Stimulated activated CD4-positive, alpha-beta T cell treated with anti-CD3 and anti-CD28 coated beads, Interleukin-1b, Interleukin-23, amount 100 ng/mL, for 1 hour (primary cell): ENCODE measurements at places on chromosomes 12 and 14.

- no peak for DNase-seq
Measured at GRCh38 chr12:42236017-42236416, 2.0 kb downstream of the YAF2 start.

DNA sequence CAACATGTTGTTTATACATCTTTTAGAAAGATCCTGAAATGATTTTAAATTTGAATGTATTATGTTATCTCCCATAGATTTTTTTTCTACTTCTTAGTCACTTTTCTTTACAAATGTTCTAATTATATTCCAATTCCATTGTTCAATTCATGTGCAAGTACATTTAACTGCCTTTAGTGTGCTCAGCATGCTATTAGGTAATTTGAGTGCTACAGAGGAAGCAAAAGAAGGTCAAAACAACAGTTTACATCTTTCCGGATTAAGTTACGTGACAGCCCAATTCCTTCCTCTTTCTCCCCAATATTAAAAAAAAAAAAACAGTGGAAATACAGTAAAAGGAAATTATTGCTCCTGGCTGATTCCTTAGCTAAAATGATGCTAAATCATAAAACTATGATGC, 98.3 kb downstream of the RTN1 start:
- no peak for DNase-seq

DNA sequence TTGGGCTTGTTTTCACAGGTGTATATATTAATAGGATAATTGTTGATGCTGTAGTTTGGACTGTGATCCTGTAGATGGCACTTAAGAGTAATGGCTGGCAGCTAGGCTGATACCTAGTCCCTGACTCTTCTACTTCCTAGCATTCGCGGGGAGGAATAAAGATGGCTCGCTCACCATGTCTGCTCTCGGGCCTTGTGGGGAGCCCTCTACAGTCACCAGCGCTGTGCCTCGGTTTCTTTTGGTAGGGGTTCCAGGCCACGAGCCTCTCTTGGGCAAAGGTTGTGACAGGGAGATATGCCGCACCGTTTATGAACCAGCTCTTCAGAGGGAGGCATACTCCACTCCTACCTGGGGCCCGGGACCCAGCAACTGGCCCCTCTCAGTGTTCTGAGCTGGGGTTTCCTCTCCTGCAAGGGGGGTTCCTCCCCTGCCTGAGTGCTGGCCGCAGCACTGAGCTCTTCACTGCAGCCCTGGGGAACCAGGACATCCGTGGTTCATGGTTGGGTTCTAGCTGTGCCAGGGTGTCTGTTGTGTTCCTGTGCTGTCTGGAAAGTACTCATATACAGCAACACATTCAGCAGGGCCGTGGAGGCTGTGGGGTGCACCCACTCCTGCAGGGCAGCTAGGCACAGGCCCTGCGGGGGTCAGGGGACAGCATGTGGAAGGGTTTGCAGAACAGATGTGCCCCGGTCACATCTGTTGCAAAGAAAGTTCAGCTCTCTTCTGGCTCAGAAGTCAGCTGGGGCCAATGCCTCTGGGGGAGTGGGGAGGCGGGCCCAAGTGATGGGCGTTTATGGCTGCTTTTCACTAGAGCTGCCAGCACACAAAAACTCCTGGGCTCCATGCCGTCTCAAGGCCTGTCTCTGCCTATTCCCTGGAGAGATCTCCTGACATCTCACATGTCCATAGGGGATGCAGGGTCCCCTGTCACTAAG, 147.9 kb downstream of the PPFIA2 start:
- no peak for DNase-seq

- DNase-seq = no peak
Measured at GRCh38 chr12:79591988-79592387, 98.8 kb downstream of the PAWR start.

DNA sequence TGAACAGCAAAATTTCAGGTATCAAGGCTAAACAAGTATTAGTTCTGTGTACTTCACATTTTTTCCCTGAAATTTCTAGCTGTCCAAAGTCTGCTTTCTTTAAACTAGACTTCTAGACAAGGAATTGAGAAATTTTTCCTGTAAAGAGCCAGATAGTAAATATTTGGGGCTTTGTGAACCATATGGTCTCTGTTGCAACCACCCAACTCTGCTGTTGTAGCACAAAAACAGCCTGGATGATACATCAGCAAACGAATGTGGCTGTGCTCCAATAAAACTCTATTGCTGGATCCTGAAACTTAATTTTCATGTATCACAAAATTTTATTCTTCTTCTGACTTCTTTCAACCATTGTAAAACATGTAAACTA, 96.0 kb upstream of the SLC38A4 start:
- no peak for DNase-seq

- no peak for DNase-seq
Measured at GRCh38 chr12:1218369-1218768, 227.3 kb downstream of the ERC1 start.

GRCh38 chr14:36443374-36443773, 76.7 kb downstream of the NKX2-1 start:
- no peak for DNase-seq

GRCh38 chr14:93012506-93012905, 89.6 kb downstream of the CHGA start:
- DNase-seq = no peak

DNA sequence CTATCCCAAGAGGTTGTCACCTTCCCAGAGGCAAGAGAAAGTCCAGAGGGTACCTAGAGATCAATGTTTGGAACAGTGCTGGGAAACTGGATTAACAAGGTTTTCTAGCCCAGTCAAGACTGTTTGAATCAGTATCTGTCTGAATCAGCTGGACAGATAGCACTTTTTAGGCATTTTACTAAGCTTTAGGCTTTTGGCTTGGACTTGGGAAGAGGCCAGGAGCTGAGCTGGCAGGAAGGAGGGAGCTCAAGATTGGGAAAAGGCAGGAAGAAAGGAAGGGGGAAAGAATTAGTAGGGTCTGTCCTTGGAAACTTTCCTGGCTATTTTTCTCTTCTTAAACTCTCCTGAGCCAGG, 8.3 kb downstream of the IKZF4 start:
- no peak for DNase-seq

GRCh38 chr12:1707051-1707450, 16.2 kb downstream of the ADIPOR2 start:
- no peak for DNase-seq

DNA sequence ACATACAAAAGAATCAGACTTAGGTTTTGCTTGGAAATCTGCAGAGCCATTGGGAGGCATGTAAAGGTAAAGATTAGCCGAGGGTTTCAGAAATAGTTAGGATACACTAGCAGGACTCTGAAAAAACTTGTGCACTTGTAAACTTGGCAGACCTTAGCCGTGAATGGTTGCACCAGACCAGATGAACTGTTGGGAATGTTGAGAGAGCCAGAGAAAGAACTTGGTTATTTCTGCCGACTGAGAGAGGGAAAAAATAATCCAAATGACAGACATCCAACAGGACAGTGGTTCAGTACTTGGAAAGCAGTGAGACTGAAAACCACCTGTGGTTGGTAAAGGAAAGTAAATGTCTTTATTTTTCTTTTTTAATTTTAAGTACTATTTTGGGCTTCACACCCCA, 222.5 kb upstream of the DDHD1 start:
- no peak for DNase-seq

DNA sequence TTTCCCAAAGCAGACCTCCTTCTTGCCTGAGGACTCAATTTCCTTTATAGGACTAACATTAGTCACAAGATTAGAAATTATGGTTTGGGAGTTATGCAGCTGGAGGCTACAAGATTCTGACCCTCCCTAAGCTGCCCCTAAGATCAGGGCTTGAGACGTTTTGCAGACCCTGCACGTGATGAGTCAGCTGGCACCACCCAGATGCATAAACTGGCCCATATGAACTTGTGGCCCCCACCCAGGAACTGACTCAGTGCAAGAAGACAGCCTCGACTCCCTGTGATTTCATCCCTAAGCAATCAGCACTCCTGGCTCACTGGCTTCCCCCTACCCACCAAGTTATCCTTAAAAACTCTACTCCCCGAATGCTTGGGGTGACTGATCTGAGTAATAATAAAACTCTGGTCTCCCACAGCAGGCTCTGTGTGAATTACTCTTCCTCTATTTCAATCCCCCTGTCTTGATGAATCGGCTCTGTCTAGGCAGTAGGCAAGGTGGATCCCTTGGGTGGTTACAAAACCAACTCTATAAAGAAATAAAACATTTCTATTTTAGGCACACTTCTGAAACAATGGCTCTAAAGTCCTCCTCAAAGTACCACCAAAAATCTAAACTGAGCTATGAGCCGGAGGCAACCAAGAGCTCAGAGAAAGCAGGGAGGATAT, 233.4 kb downstream of the TMEM132D start:
- no peak for DNase-seq

DNA sequence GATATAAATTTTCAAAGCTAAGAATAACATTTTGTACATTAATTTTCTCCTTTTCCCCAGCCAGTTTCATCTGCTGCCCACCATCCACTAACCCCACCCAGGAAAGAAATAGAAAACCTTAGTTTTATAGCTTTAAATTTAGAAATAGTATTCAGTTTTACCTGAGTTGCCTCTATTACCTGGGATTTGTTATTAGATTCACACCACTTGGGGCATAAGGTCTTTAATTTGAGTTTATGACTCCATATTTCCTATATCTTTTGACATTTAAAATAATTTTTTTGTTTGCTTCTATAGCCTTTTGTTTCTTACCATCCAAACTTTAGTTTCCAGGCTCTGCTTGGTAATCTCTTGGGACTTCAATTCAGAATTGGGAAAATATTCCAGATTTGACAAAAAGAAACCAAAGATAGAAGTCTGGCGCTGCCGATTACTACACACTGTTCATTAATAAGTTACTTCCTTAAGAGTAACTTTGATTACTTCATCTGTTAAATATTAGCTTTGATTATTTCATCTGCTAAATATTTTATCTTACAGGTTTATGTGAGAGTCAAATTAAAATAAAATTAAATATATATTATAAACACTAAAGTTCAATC, 485.5 kb upstream of the FOXG1 start:
- no peak for DNase-seq

DNA sequence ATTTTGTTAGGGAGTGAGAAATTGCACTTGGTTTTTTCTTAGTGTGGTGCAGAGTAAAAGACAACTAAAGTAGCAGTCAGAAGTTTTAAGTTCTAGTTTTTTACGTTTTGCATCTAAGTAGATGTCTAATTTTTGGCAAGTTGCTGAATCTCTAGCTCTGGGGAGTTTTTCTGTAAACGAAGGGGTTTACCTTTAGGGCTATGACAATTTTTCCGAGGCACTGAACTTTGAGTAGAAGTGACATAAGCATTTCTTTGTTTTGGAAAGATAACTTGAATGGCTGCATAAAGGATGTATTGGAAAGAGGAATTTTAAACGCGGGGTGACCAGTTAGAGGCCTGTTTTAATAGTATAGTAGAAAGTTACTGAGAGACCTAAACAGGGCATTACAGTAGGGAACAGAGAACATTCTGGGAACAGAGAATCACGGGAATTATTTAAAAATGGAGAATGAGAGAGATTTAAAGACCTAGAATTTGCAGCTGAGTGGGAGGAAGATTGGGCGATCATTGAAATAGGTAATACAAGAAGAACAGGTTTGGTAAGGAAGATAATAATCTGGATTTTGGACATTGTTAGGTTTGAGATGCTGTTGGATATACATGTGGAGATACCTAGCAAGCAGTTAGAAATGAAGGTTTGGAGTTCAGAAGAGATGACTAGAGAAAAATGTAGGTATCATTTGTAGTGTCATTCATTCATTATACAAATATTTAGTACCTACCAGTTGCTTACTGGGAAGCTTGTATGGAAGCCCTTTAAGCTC, 1.2 kb downstream of the ZNF410 start:
- DNase-seq = no peak

DNA sequence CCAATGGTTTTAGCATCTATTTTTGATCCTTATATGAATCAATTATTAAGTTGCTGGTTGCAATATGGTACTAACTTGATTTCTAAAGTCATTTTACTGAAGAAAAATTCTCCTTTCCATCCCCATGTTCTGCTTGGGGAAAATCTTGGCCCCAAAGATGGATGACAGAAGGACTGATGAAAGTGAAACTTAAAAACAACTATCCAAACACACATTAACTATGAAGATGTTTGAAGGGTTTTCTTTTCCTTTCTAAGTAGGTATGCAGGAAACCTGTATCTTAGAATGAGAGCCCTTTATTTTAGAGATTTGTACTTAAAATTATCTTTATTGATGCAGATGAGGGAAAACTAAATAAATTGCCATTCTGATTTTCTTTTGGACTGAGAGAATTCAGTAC, 5.9 kb downstream of the C12orf71 start:
- DNase-seq = no peak

DNA sequence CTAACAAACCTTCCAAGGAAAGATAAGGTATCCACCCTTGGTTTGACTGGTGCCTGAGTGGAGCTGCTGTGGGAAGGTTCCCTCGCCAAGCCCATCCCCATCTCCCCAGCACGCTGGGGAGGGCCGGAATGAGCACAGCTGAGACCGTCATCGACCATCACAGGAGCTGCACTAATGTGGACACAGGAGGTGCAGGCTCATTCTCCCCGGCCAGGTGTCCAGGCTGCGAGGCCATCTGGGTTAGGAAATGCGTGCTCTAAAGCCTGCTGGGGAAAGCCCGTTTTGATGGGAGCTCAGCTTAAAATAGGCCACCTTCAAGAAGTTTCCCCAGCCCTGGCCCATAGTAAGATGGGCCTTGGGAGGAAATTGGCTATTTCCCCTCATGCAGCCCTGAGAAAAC, 35.2 kb upstream of the FOXN3 start:
- no peak for DNase-seq

DNA sequence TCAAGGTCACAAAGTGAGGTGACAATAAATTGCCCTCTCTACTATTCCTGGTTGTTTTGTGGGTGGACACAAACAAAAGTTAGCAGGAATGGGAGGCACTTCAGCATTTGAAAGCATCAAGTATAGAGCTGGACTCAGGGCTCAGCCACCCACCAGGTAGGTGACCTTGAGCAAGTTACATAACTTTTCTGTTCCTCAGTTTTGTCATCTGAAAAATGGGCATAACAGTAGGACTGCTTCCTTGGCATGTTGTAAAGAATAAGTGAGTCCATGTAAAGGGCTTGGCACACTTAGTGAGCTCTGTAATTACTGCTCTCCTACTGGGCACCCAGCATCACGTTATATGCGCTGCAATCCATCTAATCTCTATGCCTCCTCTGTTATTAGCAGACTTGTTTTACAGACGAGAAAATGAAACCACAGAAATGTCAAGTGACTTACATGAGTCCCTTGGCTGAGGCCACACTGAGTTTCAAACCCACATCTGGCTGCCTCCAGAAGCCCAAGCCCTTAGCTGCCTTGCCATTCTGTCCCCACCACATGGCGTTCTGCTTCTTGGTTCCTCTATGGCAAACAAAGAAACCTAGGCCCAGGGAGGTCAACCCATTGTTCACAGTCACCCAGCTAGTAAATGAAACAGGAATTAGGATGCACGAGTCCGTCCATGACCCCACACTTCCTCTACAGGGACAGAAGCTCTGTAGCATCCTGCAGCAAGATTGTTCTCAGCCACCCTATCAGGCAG, 63.2 kb upstream of the SLC24A4 start:
- DNase-seq = no peak

DNA sequence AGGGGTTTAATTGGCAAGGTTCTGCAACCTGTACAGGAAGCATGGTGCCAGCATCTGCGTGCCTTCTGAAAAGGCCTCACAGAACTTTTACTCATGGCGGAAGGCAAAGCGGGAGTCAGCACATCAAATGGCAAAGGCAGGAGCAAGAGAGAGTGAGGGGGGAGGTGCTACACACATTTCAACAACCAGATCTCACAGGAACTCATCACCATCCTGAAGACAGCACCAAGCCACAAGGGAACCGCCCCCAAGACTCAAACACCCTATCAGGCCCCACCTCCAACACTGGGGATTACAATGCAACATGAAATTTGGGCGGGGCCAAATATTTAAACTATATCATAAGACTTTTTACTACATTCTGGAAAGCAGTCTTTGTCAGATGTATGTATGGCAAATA, 38.0 kb upstream of the FKBP4 start:
- no peak for DNase-seq
